Cerebellar nuclear complex (tissue), 1 donor: ENCODE measurements at places on chromosomes 5 and 9.

- DNase-seq: no peak
Observed at GRCh38 chr9:88321764-88322163, 66.5 kb upstream of the SPIN1 start.

DNA sequence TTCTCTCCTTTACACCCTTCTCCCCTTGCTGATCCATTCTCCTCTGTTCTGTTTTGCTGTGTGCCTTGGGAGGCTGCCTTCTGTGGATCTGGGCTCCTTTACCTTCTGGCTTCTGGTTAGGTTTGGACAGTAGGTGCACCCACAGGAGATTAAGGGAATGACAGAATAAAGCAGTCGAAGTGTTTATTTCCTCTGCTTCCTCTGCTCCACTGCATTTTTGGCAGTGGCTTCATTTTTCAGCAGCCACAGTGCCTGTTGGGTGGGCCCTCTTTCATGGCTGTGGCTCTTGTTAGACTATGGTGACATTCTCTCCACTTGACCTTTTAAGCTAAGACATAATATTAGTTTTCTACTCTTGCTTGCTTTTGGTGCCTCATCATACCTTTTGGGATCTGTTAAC is 144.1 kb downstream of the CCDC171 start:
- DNase-seq: no peak

- DNase-seq: no peak
Observed at GRCh38 chr9:137383081-137383783, 39.7 kb downstream of the EXD3 start.

DNA sequence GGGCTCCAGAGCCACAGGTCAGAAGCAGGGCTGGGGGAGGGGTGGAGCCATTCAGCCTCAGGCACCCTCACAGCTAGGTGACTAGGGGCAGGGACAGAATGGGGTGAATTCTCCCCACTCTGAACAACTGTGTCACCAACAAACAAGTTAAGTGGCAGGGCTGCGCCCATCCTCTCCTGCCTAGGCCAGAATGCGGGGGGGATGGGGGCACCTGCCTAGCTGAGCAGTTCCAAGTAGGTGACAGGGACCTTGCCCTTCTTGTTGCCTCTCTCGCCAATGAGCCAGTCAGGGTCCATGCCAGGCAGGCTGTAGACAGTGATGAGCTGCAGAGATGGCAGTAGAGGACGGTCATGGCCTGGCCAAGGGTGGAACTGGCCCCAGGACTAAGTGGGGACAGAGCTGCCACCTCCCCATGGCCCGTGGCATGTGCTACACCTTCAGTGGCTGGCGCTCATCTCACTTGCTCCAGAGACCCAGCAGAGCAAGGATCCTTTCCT is 19.6 kb downstream of the SH3GLB2 start:
- DNase-seq: no peak

GRCh38 chr5:143374496-143375217 is 28.8 kb downstream of the NR3C1 start:
- no peak for DNase-seq

DNA sequence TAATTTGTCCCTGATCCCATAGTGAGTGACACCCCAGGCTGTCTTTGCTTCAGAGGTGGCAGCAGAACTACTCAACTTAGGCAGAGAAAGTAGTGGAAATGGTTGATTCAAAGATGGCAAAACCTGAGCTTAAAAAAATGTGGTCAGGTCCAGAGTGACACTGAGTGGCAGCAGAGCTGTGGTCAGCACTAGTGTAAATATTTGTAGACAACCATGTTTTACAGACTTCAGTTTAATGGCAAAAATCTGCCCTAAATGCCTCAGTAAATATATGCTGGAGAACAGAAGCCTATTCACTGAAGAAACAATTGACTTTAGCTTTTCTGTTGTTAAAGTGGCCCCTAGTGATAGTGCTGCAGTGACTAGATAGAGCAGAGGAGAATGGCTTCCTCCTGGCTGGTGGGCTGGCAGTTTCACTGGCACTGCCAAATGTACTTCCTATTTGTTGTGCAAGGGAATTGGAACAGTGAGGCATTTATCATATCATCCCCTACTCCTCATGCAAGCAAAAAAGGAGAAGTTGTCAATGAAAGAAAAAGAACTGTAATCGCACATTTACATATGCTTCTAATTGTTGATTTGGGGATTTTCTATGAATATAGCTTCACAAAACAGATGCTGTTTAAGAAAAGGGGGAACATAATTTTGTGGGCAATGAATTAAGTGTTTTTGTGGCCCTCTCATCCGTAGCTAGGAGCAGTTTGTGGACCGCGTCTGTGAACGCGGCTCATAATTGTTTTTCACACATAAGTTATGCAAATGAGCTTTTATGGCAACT is 12.0 kb downstream of the PBX3 start:
- no peak for DNase-seq

GRCh38 chr9:72827950-72828731 is 124.7 kb downstream of the ALDH1A1 start:
- no peak for DNase-seq

- DNase-seq: no peak
Observed at GRCh38 chr5:148857474-148857873, 31.1 kb downstream of the ADRB2 start.

DNA sequence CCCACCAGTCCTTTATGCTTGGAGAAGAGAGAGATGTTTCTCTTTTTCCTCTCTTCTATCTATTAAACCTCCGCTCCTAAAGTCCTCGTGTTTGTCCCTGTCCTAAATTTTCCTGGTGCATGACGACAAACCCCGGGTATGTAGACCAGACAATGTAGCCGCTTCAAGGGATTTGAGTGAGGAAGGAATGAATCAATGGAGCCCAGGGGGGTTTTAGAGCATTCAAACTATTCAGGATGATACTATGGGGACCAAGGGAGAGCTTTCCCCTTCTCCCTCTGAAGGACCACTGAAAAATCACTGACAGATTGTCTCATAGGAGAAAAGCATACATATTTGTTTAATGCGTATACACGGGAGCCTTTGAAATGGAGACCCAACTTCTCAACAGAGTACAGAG is 18.4 kb downstream of the CEL start:
- no peak for DNase-seq

- DNase-seq: no peak
Observed at GRCh38 chr5:172769616-172770373, 1.2 kb downstream of the DUSP1 start.

DNA sequence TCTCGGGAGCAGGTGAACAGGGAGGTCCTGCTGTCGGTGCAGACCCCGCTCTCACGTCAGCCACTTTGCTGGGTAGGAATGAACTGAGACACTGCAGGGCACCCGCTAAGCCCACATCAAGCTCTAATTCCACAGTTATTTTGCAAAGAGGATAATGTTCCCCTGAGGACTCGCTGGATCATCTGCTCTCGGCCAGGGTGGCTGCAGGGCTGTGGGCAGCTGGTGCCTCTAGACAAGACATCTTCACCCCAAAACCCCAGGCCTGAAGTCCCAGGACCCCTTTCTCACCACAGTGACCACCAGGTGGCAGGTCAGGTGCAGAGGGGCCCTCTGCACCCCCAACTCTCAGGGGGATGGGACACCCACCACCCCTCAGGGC is 135.1 kb upstream of the PPP1R26 start:
- DNase-seq: no peak

GRCh38 chr9:129834489-129835127 is 467 bp downstream of the C9orf78 start:
- DNase-seq: no peak

GRCh38 chr5:111680737-111681413 is 76.1 kb downstream of the NREP start:
- no peak for DNase-seq

GRCh38 chr5:102863764-102864560 is 108.9 kb downstream of the PAM start:
- DNase-seq: no peak

DNA sequence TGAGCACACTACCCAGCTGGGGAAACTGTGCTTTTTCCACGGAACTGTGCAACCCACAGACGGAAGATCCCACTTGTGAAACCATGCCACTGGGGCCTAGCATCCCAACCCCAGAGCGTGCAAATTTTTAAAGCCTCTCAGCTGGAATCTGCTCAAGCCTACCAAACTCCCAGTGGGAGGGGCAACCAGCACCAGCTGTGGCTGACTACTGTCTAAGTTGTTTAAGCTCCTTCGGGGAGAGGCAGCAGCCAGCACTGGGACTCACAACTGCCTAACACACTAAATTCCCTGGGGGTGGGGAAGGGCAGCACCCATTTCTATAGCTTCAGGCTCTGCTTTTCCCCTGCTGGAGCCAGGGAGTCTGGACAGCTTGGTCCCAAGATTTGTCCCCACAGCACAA is 287.6 kb upstream of the MSX2 start:
- no peak for DNase-seq

- no peak for DNase-seq
Observed at GRCh38 chr5:168356592-168356991, 65.1 kb downstream of the WWC1 start.

DNA sequence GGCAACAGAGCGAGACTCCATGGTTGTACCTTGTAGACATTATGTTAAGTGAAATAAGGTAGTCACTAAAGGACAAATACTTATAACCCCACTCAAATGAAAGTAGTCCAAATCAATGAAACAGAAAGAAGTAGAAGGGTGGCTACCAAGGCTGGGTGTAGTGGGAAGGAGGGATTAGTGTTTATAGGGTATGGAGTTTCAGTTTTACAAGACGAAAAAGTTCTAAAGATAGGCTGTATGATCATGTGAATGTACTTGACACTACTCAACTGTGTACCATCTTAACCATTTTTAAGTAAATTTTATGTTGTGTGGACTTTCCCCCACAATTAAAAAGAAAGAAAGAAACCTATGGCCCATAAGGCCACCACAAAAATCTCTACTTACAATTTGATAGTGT is 32.2 kb downstream of the ALDH7A1 start:
- DNase-seq: no peak

- no peak for DNase-seq
Observed at GRCh38 chr9:129224618-129225489, 46.8 kb upstream of the IER5L start.

- no peak for DNase-seq
Observed at GRCh38 chr5:93721511-93721910, 19.9 kb downstream of the POU5F2 start.

GRCh38 chr9:128550770-128551656 is 1.4 kb upstream of the SPTAN1 start:
- no peak for DNase-seq
